ENCODE measurements at places on chromosomes 16 and 17. TPM values are rescaled to one million over a fixed set of nuclear protein-coding genes. Genes with fewer than 3 reads are reported as not detected.

GRCh38 chr17:13337864-13338371 is 263.8 kb downstream of the HS3ST3A1 start:
- DNase-seq = peak; percentile 51
- H3K36me3 ChIP-seq = peaks cover 9% of the 10 kb centered on the region

GRCh38 chr16:46908540-46909372 is 24.6 kb downstream of the GPT2 start:
- peaks cover 2% of the 10 kb centered on the region for H3K27me3 ChIP-seq
- peak; percentile 45 for DNase-seq
- H3K4me3 ChIP-seq = no peak overlapping the region
- H3K4me1 ChIP-seq = no peaks in the 10 kb centered on the region

DNA sequence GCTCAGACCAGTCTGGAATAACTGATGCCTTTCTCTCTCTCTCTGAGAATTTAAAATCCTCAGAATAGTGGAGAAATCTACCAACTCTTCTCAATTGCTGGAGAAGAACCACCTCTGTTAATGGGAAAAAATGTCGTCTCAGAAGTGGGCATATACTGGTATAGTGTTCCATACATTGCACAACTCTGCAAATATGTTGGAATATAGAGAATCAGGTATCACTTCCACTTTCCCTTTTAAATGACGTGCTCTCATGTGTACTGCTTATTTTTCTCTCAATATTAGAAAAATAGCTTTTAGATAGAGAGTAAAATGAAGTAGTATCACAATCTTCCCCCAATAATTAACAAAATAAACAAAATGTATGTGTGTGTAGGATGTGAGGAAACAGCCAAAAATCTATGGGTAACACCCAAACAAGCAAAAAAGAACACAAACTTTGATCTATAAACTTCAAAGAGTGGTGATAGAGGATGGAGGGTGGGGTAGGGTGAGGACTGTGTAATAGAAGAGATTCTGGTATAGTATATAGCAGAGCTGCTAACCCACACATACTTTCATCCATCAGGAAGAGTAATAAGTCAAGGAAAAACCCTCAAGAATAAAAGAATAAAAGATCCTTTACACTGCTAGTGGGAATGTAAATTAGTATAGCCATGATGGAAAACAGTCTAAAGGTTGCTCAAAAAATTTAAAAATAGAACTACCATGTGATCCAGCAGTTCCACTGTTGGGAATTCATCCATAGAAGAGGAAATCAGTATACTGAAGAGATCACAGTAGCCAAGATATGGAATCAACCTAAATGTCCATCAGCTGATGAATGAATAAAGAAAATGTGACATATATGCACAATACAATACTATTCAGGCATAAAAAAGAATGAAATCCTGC is 46.9 kb downstream of the NFATC3 start:
- no peak overlapping the region for H3K27ac ChIP-seq
- no peaks in the 10 kb centered on the region for H3K27me3 ChIP-seq
- DNase-seq = no peak
- H3K36me3 ChIP-seq = peaks cover 5% of the 10 kb centered on the region

The CDH5 gene
- total RNA-seq = not detected

The RAB26 gene
- 0.75 TPM for total RNA-seq

GRCh38 chr17:66980896-66981295 is 16.4 kb downstream of the CACNG4 start:
- no peak overlapping the region for H3K27ac ChIP-seq
- DNase-seq = no peak
- H3K4me3 ChIP-seq = no peak overlapping the region
- peaks cover 6% of the 10 kb centered on the region for H3K4me1 ChIP-seq
- no peaks in the 10 kb centered on the region for H3K36me3 ChIP-seq

GRCh38 chr16:23557779-23558702 is 514 bp downstream of the UBFD1 start:
- H3K27me3 ChIP-seq = no peaks in the 10 kb centered on the region
- DNase-seq = peak; percentile 51
- H3K4me1 ChIP-seq = peaks cover 24% of the 10 kb centered on the region
- peak overlapping the region; percentile 96 for H3K4me3 ChIP-seq

The SLC16A11 gene
- not detected for total RNA-seq

DNA sequence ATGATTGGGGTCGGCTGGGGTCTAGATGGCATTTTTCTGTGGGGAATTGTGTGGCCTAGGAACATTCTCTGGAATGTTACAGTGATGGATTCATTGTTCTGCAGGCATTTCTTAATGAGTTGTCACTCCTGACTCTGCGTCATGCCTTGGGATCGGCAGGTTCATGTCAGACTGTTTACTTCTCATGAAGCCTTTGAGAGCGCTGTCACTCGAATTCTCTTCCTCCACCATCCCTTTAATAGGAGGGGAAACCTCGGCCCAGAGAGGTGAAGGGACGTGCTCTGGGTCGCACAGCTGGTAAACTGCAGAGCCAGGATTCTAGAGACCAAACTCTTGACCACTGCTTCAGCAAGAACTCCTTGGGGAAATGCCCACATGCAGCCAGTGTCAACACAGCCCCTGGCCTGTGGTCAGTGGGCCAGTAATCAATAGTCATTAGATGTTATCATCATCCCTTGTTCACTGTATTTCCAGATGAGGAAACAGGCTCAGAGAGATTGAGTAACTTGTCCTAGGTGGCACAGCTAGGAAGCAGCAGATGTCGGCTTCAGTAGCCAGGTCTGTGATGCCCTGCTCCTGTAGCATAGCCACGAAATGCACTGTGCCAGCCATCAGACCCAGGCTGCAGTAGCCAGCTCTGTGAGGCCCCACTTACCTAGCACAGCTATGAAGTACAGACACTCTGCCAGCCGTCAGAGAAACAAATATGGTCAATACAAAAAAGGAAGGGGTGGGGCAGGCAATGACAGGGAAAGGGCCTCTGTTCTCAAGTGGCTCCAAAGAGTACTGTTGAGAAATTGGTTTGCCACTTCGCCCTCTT is 259.0 kb downstream of the CPPED1 start:
- H3K27ac ChIP-seq = no peak overlapping the region
- no peaks in the 10 kb centered on the region for H3K36me3 ChIP-seq
- no peak for DNase-seq
- no peak overlapping the region for H3K4me3 ChIP-seq

The IGFBP4 gene
- total RNA-seq = 666 TPM

GRCh38 chr16:51556694-51557340 is 405.7 kb upstream of the SALL1 start:
- H3K36me3 ChIP-seq = no peaks in the 10 kb centered on the region
- peak overlapping the region; percentile 82 for H3K27ac ChIP-seq
- DNase-seq = peak; percentile 88
- no peaks in the 10 kb centered on the region for H3K27me3 ChIP-seq
- peaks cover 33% of the 10 kb centered on the region for H3K4me1 ChIP-seq

- no peaks in the 10 kb centered on the region for H3K4me1 ChIP-seq
- DNase-seq = no peak
- H3K36me3 ChIP-seq = peaks cover 5% of the 10 kb centered on the region
- H3K27ac ChIP-seq = no peak overlapping the region
Measured at GRCh38 chr16:83737729-83738354, 69.9 kb upstream of the HSBP1 start.

- no peak for DNase-seq
- H3K4me3 ChIP-seq = peak overlapping the region; percentile 88
Measured at GRCh38 chr16:2458887-2459646, 842 bp upstream of the TEDC2 start.

The CLEC10A gene
- total RNA-seq = not detected

DNA sequence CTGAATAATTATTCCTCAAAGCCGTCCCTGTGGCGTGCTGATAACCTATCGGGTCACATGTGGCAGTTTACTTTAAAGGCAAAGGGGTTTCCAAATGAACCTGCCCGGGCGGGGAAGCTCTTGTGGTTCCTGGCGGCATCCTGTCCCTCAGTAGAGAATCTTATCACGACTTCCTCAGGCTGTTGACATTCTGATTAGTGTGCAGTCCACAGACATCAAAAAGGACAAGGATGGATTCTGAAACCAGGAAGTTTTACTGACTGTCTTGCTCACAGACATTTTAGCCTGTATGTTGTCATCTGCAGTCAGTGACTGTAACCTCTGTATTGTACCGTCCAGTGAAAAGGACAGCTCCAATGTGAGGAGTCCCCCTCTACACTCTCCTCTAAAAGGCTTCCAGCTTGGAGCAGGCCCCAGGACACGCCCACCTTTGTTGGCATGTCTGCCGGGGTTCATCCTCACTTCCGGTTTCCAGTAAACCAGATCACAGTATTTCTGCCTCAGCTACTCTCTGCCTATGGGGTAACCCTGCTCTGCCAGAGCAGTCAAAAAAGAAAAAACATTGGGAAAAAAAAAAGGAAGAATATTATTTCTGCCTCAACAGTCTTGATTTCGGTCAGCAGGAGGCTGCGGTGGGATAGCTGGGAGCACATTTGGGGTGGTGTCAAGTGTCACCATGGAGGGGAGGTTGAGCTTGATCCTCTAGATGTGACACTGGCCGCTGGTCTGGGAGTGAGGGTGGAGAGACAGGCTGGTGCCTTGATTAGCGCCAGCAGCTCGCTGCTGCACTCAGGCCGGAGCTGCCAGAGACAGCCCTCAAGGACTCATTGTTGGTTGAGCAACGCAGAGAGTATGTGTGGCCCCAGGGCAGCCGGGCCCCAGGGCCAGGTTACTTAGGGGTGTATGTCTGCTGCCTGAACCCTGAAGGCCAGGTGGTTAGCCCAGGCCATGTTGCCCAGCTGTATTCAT is 89.0 kb upstream of the DNAH17 start:
- DNase-seq = no peak
- H3K36me3 ChIP-seq = no peaks in the 10 kb centered on the region
- H3K4me3 ChIP-seq = no peak overlapping the region
- H3K27ac ChIP-seq = no peak overlapping the region

- peaks cover 31% of the 10 kb centered on the region for H3K27me3 ChIP-seq
- H3K4me3 ChIP-seq = no peak overlapping the region
- no peaks in the 10 kb centered on the region for H3K36me3 ChIP-seq
- H3K27ac ChIP-seq = no peak overlapping the region
- peaks cover 10% of the 10 kb centered on the region for H3K4me1 ChIP-seq
Measured at GRCh38 chr17:58193641-58194255, 1.2 kb downstream of the EPX start.

DNA sequence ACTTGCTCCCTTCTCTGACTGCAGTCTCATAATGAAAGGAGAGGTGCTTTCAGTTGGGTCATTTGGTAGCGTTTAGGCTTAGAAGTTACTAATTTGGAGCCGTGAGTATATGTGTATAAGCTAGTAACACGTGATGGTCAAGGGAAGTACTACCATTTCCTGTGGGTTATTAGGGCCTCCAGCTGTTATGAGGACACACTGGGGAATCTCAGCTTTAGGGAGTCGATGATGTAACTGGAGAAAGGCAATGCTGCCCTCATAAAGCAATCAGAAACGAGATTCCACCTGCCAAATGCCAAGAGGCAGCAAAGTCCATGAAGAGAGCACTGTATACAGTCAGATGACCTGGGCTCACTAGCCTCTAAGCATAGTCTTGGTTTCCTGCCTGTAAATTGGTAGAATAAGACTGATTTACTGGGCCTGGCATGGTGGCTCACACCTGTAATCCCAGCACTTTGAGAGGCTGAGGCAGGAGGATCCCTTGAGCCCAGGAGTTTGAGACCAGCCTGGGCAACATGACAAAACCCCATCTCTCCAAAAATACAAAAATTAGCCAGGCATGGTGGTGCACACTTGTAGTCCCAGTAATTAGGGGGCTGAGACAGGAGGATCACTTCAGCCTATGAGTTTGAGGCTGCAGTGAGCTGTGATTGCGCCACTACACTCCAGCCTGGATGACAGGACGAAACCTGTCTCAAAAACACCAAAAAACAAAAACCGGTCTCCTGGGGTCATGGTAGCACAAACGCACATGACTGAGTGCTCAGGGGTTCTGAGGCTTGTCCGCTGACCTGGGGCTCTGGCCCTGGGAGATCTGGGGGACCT is 53.0 kb downstream of the SF3B3 start:
- H3K4me3 ChIP-seq = peak overlapping the region; percentile 62
- peak; percentile 87 for DNase-seq
- H3K4me1 ChIP-seq = peaks cover 63% of the 10 kb centered on the region
- H3K36me3 ChIP-seq = peaks cover 23% of the 10 kb centered on the region

- H3K27ac ChIP-seq = no peak overlapping the region
- H3K4me1 ChIP-seq = peaks cover 82% of the 10 kb centered on the region
- H3K4me3 ChIP-seq = no peak overlapping the region
- no peak for DNase-seq
- H3K36me3 ChIP-seq = peaks cover 50% of the 10 kb centered on the region
Measured at GRCh38 chr17:2194889-2195335, 108.7 kb downstream of the SMG6 start.

GRCh38 chr17:57755480-57756070 is 10.5 kb upstream of the CCDC182 start:
- no peak for DNase-seq
- H3K27ac ChIP-seq = no peak overlapping the region
- H3K36me3 ChIP-seq = no peaks in the 10 kb centered on the region
- no peaks in the 10 kb centered on the region for H3K4me1 ChIP-seq
- no peak overlapping the region for H3K4me3 ChIP-seq

DNA sequence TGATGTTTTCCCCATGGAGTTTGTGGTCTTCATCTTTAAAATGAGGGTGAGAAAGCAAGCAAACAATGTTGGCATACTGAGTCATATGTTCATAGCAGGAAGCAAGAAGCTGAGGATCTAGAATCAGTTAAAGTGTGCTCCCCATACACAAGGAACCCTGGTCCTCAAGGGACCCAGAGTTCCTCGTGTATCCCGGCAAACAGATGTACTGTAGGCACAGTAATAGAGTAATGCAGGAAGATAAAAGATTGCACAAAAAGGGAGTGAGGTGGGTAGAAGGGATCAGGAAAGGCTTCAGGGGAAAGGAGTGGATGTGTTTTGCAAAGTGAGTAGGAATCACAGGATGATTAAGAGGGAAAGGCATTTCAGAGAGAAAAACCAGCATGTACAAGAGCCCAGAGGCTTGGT is 412.3 kb upstream of the CDH11 start:
- no peaks in the 10 kb centered on the region for H3K36me3 ChIP-seq
- no peaks in the 10 kb centered on the region for H3K27me3 ChIP-seq
- peak; percentile 43 for DNase-seq
- peaks cover 56% of the 10 kb centered on the region for H3K4me1 ChIP-seq
- peak overlapping the region; percentile 88 for H3K27ac ChIP-seq

The PIK3R5 gene
- not detected for total RNA-seq

DNA sequence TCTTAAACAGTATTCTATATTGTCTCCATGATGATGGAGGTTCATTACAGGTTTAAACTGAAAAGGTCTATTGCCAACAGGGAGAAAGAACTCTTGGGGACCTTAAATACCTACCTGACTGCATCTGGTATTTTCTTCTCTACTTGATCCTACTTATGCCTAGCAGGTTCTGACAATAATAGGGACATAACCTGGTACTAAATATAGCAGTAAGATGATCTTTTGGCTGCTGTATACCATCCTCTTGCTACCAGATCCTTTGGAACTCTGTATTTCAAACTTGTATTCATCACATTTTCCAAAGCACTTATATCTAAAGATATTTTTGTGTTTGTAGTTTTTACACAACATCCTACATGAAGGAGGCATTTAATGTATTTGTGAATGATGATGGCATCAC is 146.5 kb upstream of the CORO6 start:
- no peaks in the 10 kb centered on the region for H3K36me3 ChIP-seq
- H3K4me1 ChIP-seq = no peaks in the 10 kb centered on the region
- no peak overlapping the region for H3K4me3 ChIP-seq

GRCh38 chr17:8160741-8161221 is 2.0 kb downstream of the VAMP2 start:
- H3K4me1 ChIP-seq = peaks cover 46% of the 10 kb centered on the region
- DNase-seq = no peak
- peaks cover 2% of the 10 kb centered on the region for H3K27me3 ChIP-seq
- peak overlapping the region; percentile 87 for H3K4me3 ChIP-seq
- peaks cover 9% of the 10 kb centered on the region for H3K36me3 ChIP-seq

- H3K27me3 ChIP-seq = no peaks in the 10 kb centered on the region
- H3K4me3 ChIP-seq = no peak overlapping the region
- DNase-seq = no peak
- H3K36me3 ChIP-seq = peaks cover 47% of the 10 kb centered on the region
- peaks cover 40% of the 10 kb centered on the region for H3K4me1 ChIP-seq
- no peak overlapping the region for H3K27ac ChIP-seq
Measured at GRCh38 chr17:80795090-80795580, 196.5 kb upstream of the CHMP6 start.
